Activated CD8-positive, alpha-beta T cell treated with anti-CD3 and anti-CD28 coated beads, Interleukin-2, amount 10 ng/mL, durations not matched to agents 7 days and 5 days (primary cell): ENCODE measurements at places on chromosomes 11 and 22. TPM values are rescaled to one million over a fixed set of nuclear protein-coding genes. Genes with fewer than 3 reads are reported as not detected.

- DNase-seq: no peak
Observed at GRCh38 chr22:49923445-49923844, 5.0 kb downstream of the CRELD2 start.

DNA sequence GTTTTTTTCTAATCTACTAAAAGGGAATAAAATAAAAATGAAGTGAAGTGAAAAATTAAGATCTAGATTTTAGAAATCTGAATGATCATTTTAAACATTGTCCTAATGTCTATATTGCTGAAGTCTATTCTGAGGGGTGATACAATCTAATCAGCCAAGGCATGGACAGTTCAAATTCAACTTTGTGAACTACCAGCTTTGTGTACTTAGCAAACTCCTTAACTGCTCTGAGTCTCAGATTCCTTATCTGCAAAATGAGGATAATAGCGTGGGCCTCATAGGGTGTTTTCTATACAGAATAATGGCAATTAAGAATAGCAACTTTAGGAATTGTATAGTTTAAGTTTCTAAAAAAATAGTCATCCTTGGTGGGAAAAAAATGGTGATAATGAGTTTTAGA, 31.4 kb downstream of the FAR1 start:
- no peak for DNase-seq

GRCh38 chr11:113274713-113275582, 39.4 kb upstream of the TTC12 start:
- no peak for DNase-seq

- DNase-seq: no peak
Observed at GRCh38 chr22:26417406-26417805, 11.7 kb upstream of the ASPHD2 start.

- DNase-seq: no peak
Observed at GRCh38 chr11:108494182-108494581, 4.0 kb downstream of the POGLUT3 start.

DNA sequence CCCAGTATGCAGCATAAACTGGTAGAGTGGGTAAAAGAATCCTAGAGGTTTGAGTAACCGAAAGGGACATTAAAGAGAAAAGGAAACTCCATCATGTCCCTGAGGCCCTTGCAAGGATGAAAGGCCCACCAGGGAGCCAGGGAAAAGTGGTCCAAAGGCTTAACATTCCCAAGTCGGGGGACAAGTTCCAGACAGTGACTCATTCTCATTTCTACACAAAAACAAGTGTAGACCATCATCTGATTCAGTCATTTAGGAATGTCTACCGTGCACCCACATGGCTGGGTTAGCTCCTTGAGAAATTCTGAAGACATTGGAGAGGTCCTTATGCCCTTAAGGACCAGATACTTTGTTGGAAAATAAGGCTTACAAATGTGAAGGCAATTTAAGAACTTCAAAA, 4.8 kb upstream of the NOX4 start:
- DNase-seq: no peak

DNA sequence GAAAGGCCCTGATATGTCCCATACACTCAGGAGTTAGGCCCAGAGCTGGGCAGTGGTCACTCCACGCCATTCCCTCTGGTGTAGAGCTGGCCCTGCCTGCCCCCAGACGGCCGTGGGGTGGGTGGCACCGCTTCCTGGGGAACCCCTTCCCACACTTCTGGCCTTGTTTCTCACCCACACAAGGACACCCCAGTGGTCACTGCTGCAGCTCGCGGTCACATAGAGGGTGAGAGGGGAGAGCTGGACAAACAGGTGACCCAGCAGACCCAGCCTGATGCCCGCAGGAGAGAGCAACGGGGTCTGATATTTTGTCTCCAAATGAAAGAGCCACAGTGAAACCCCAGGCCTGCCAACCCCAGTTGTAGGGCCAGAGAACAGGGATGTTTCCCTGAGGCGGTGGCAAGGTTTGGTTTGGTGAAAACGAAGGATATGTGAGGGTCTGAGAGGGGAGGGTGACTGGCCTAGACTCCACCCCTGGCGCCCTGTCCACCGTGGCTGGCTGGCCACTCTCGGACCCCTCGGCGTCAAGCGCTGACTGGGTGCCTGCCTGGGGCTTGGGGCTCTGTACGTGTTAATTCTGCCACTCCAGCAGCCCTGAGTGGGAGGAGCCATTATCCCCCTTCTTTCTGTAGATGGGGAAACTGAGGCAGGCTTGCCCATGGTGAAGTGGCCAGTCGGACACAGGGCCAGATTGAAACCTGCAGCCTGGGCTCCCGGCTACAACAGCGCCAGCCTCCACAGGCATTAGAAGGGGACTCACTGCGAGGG, 71.0 kb upstream of the PPARA start:
- DNase-seq: no peak

DNA sequence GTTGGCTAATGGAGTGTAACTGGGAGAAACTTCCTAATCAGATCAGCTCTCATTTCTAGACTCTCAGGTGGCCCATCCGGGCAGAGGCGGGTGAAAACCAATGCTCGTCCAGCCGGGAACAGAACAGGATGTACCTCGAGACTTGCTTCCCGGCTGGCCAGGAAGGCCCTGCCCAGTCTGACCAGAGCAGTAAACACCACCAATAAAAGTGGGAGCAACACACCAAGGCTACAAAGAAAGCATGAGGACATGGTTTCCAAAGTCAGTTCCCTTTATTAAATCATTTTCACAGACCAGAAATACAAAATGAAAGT, 940 bp upstream of the TNKS1BP1 start:
- no peak for DNase-seq

DNA sequence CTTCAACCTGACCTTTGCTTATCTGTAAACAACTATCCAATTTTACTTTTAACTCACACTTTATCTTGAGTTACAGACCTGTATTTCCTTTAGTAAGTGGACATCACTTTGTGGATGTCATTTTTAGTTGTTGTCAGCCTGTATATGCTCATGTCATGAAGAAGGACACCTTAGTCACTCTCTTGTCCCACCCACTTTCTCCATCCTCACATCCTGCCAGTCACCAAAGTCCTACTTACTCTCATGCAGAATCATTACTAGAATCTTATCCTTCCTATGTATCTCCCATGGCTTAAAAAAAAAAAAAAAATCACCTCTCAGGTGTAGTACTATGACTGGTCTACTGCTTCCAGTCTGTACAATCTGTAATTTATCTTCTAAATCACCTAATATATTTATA, 43.3 kb downstream of the SESN3 start:
- DNase-seq: no peak

DNA sequence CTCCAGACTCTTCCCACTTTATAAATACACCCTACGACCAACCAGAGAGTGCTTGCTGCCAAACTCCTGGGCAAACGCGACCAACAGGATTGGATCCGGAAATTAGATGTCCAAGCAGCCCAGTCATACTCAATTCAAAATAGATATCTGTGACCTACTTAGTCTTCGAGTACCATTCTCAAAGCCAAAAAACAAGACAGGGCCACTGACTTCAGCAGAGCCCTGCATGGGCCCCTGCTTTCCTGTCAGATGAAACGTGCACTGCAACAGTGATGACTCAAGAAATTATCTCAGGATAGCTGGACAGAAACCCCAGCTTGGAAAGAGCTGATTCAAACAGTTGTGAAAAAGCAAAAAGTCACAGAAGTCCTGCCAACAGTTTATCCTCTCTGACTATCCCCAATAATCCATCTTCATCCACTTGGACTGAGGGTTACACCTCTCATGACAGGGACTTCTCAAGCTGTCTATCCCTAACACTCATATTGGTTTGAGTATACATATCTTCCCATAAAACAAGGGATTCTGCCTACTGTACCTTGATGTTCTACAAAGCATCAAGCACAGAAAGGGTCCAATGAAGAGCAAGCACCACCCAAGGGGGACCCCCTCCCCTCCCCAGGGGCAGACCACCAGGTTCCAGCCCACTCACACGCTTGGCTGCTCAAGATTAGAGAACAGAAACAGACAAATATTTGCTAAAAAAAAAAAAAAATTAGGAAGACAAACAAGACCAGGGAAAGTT, 17.4 kb downstream of the SMCO4 start:
- DNase-seq: no peak

DNA sequence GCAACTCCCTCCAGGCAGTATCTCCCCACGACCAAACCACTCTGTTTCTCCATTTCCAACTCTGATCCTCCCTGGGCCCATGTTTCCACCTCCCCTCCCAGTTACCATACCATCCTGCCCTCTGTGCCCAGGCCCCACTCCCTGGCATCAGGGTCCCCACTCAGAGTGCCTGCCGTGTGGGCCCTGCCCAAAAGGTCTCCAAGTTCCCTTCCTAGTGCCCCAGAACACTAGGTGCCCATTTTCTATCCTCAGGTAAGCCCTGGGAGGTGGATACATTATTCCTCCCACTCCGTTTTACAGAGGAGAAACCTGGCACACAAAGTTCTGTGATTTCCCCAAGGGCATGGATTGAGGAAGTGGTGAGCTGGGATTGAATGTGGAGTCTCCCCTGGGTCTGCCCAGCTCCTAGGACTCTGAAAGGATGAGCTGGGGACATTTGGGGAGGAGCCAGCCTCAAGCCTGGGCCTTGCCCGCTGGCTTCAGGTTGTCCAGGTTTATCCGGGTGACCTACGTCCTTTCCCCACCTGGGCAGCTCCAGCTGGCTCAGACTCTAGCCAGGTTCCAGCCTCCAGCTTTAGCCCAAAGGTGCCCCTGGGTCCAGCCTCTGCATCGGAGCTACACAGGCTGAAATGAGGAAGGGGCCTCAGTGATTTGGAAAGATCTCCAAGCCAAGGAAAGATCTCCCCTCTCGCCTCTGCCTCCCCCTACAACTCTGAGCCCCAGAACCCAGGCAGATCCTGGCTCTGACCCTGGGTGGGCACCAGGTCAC, 2.2 kb upstream of the GSTT4 start:
- DNase-seq: no peak

DNA sequence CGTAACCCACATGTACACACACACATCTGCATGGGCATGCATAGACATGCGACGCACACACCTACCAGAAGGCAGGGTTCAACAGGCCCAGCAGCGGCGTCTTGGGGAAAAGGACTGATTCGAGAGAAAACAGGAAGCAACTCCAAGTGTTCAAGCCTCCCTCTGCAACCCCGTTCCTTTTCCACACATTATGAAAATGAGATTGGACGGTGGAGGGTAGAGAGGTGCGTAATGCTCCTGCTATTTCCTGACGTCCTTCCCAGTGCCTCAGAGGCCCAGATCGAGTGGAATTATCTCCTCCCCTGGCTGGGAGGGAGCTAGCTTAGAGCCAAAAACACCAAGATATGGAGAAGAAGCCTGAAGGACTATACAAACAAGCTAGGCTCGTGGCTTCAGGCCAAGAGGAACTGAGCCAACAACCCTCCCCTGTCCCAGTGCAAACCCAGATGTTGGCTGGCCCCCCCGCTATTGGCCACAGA, 289.2 kb downstream of the MN1 start:
- DNase-seq: no peak

DNA sequence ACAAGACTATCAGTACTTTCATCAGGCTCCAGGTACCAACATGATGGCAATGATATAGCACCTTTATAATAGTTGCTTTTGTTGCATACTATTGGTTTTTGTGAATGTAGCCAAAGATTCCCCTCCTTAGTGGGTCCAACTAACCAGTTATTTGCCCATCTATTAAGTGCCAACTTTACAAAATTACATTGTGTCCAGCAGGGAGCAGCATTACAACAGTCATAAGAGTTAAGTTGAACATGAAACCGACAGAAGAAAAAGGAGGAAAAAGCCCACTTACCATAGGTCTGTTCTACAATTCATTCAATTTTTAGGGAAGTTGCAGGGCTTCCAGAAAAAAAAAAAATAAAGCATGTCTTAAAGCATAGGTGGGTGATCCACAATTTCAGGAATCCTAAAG, 21.6 kb downstream of the IMMP1L start:
- peak; percentile 23 for DNase-seq

- peak; percentile 46 for DNase-seq
Observed at GRCh38 chr11:122633219-122633829, 22.2 kb upstream of the UBASH3B start.

- no peak for DNase-seq
Observed at GRCh38 chr11:13354335-13354734, 76.7 kb downstream of the BMAL1 start.

DNA sequence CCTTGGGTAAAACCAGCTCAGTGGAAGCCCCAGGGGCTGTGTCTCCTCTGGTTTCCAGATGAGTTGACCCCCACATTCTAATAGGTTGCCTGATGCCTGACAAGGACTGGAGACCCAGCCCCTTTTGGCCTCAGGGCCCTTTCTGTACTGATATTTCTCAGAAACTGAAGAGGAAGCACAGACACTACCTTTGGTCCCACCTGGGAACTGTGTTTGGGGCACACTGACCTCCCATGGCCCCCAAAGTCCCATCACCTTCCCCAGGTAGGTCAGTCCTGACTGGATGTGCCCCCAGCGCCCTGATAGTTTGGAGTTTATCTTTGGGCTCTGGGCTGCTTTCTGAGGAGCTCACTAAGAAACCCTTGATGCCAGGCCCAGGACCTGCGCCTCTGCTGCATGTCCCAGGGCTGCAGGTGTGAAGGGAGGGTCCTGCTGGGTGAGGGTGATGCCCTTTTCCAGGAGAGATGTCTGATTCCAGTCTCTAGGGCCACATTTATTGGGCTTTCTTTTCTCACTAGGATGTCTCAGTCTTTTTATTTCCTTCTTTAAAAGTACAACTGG, 106.7 kb downstream of the GGTLC2 start:
- DNase-seq: no peak

- DNase-seq: no peak
Observed at GRCh38 chr11:86748296-86748695, 52.0 kb upstream of the PRSS23 start.

- DNase-seq: no peak
Observed at GRCh38 chr11:11010624-11011127, 152.8 kb upstream of the ZBED5 start.

GRCh38 chr11:126538071-126538470, 182.6 kb downstream of the ST3GAL4 start:
- DNase-seq: no peak

- no peak for DNase-seq
Observed at GRCh38 chr11:112963368-112963955, 2.2 kb downstream of the NCAM1 start.

DNA sequence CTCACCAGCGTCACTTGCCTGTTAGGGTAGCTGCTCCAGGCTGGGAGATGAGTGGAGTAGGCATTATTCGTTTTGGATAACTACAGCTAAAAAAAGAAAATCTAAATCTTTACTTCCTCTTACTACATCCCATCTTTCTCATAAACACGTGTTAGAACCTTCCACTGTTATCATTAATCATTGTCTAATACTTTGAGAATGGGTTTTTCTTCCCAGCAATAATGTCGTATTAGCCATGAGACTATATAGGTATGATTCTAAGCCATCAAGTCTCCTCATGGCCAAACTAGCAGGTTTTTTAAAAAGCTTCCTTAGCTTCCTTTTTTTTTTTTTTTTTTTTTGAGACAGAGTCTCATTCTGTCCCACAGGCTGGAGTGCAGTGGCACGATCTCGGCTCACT, 3.9 kb upstream of the TEF start:
- no peak for DNase-seq

The RAB38 gene
- 0.70 TPM for total RNA-seq

The PLAAT2 gene
- not detected for total RNA-seq

The SPI1 gene
- not detected for total RNA-seq

The CBLIF gene
- not detected for total RNA-seq

The TPBGL gene
- total RNA-seq: 0.13 TPM

The FIBIN gene
- total RNA-seq: not detected

The KRTAP5-8 gene
- 0.24 TPM for total RNA-seq

The SERPIND1 gene
- total RNA-seq: not detected
